ENCODE measurements at places on chromosomes 7 and 10.

DNA sequence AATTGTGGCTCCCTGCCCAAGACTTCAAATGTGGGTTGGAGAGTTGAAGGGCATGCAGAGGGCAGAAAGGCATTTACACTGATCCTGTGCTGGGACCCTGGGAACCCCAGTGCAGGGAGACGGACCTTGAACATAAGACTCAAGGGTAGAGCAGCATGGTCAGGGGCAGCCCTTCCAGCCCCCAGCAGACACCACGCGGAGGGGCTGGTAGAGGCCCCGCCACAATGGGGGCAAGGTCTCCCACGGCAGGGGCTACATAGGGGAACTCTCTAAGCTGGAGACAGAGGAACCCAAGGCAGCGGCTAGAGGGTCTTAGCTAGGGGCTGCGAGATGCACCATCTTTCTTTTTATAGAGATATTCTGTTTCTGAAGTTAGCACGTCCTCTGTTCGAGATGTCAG lies 45.2 kb upstream of the EBF3 start:
- no peak for DNase-seq

DNA sequence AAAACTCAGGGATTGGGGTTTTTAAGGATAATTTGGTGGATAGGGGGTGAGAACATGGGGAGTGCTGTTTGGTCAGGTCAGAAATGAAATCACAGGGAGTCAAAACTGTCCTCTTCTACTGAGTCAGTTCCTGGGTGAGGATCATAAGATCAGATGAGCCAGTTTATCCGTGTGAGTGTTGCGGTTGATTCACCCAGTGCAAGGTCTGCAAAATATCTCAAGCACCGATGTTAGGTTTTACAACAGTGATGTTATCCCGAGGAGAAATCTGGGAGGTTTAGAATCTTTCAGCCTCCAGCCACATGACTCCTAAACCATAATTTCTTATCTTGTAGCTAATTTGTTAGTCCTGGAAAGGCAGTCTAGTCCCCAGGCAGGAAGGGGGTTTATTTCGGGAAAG lies 31.7 kb upstream of the AGR2 start:
- no peak for DNase-seq

DNA sequence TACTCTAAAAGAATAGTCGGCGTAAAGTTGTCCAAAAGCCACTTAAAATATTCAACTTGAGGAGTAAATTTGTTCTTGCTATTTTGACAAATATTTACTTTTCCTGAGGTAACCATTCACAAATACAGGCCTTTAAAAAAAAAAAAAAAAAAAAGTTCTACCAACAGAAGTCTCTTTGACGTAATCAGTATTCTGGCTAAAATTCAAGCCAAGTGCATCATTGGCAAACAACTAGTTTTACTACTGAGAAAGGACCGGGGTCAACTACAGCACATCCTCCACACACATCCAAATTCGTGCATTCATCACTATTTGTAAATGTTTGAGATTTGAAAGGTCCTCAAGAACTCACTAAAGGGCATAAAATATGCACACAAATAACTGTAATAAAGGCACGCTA lies 2.0 kb downstream of the OAT start:
- DNase-seq: no peak

- no peak for DNase-seq
Observed at GRCh38 chr10:10514797-10515196, 502.9 kb upstream of the CELF2 start.

DNA sequence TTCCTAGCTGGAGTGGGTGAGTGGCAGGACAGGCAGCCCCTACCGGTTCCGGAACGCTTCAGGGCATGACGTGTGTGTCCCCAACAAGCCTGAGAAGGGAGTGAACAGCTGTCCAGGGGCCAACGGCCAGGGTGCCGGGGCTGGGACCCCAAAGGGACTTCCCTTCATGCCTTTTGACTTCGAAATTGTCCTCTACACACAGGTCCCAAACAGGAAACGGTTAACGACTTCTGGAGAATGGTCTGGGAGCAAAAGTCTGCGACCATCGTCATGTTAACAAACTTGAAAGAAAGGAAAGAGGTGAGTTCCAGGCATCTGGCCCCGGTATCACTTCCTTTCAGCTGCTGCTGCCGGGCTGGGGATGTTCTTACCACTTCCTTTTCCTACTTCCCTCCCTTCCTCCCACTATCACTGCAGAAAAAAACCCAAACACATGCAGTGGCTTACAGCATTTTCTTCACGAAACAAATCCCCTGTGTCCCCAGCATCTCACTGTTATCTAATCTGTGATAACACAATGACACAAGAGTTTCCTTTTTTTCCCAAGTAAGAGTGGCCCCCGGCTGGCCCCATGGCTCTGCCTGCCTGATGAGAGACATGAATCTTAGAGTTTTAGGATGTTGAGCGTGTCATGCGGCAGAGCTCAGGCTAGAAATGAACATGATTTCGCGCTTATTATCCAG lies 63.2 kb downstream of the MKI67 start:
- DNase-seq: no peak

DNA sequence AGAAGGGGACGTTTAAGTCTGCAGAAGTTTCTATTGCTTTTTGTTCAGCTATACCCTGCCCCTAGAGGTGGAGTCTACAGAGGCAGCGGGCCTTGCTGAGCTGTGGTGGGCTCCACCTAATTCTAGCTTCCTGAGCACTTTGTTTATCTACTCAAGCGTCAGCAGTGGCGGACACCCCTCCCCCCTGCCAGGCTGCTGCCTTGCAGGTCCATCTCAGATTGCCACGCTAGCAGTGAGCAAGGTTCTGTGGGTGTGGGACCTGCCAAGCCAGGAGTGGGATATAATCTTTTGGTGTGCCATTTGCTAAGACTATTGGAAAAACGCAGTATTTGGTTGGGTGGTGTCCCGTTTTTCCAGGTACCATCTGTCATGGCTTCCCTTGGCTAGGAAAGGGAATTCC lies 147.3 kb upstream of the PRPS1L1 start:
- DNase-seq: no peak

DNA sequence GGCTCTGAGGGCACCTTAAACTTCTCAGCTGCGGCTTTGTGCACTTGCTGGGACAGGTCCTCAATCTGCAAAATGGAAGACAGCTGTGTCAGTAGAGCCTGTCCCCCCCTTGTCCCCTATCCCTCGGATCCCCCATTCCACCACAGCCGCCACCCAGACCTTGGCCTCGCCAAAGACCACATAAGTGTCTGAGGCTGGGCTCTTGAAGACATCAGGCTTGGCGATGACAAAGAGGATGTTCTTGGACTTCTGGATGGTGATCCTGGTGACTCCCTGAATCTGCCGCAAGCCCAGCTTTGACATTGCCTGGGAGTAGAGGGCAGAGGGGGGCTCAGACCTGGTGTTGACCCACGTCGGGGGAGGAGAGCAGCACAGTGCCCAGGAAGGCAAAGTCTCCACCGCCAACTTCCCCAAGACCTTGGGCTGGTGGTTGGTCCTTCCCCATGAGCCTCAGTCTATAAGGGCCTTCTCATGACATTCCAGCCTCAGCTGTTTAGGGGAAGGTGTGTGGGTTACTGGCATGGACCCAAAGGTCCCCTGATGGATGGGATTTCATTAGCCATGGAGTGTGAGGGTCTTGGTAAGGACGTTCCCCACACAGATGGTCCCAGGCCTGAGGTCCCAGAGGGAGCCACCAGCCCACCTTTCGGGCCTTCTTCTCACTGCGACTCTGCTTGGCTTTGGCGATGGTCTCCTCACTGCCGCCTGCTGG lies 7.7 kb downstream of the NACAD start:
- no peak for DNase-seq

GRCh38 chr10:56633876-56634452 lies 272.9 kb upstream of the ZWINT start:
- no peak for DNase-seq

DNA sequence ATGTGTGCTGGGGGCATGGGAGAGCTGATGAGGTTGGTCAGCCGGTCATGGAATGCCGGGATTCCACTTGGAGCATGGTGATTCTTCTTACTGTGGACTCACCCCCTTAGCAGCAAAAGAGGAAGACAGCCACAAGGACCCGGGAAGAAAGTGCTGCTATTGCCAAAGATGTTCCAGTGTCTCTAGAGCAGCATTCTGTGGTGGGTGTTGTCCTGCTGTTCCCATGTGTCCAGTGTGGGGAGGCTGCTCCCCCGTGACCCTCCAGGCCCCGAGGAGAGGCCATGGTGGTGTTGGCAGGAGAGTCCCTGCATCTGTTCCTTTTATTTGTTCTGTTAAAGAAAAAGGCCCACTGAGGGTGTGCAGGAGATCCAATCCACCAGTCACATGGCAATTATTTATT lies 499.4 kb downstream of the RPS24 start:
- DNase-seq: no peak

- DNase-seq: no peak
Observed at GRCh38 chr10:74156919-74157289, 5.9 kb downstream of the ADK start.

DNA sequence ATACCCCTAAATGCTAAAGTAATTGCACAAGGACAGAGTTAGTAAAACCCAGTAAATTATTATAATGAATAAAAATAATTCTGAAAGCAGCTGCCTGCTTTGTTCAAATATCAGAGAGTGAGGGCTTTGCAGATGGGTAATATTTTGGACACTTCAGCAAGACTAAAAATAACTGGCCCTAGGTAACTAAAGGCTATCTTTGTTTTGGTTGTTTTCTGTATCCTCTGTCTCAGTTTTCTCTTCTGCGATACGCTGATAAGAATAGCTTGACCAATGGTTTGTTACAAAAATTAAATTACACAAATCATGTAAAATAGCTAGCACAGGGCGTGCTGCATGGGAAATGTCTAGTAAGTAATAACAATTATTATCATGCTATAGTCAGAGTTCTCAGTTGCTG lies 204.7 kb downstream of the FGFR2 start:
- no peak for DNase-seq

DNA sequence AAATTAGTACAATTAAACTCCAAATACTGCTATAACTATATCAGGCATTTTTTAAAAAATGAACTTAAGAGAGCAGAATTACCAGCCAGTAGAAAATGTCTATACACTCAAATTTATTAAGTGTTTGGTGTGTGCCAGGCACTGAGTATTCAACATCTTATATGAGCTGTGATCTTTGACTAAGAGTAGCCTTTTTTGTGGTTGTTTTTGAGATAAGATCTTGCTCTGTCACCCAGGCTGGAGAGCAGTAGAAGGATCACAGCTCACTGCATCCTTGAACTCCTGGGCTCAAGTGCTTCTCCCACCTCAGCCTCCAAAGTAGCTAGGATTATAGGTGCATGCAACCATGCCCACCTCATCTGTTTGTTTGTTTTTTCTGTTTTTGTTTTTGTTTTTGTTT lies 102.5 kb upstream of the CELF2 start:
- DNase-seq: no peak

DNA sequence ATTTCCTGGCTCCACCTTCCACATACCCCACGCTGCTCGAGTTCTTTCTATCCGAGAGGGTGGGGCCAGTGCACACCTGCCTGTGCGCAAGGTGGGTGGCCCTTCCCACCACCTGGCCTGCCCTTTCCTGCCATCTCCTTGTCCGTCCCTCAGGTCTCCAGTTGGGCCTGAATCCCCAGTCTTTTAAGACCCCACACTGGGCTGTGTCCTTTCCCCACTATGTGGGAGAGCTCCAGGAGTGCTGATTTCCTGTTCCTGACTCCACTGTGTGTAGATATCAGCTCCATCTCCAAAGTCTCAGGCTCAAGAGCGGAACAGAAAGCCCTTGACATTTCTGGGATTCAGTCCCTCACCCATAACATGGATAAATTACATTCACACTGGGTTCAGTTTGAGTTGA lies 20.1 kb downstream of the LHPP start:
- DNase-seq: no peak

GRCh38 chr7:100061518-100062193 lies 12.1 kb downstream of the ZSCAN21 start:
- DNase-seq: no peak

DNA sequence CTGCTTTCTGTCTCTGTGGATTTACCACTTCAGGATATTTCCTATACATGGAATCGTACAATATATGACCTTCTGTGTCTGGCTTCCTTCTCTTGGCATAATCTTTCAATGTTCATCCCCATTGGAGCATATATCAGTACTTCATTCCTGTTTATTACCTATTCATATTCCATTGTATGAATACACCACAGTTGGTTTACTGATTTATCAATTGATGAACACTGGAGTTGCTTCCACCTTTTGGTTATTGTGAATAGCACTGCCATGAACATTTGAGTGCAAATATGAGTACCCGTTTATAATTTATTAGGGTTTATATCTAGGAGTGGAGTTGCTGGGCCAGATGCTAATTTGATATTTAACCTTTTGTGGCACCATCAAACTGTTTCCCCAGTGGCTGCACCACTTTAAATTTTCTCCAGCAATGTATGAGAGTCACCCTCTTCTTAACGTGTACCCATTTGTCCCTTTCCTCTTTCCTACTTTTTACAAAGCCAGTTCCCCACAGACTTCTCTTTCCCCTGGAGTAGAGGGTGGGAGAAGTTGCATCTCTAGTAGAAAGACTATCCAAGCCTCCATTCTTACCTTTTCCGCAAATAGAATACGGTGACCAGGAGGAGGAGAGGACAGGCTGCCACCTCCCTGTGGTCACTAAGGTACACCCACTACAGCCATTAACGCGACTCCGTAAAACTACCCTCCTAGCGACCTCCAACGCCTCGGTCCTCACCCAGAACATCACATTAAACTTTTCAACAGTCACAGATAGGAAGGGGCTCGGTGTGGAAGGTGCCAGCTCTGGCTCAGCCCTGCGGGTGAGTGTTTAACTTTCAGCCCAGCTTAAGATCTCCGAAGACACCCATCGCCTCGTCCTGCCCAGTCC lies 25.6 kb downstream of the SCD start:
- no peak for DNase-seq

- DNase-seq: no peak
Observed at GRCh38 chr10:27225642-27226257, 14.8 kb downstream of the ACBD5 start.

- DNase-seq: no peak
Observed at GRCh38 chr7:27438881-27439589, 196.4 kb downstream of the EVX1 start.

GRCh38 chr10:63651864-63652263 lies 130.7 kb downstream of the REEP3 start:
- DNase-seq: no peak

DNA sequence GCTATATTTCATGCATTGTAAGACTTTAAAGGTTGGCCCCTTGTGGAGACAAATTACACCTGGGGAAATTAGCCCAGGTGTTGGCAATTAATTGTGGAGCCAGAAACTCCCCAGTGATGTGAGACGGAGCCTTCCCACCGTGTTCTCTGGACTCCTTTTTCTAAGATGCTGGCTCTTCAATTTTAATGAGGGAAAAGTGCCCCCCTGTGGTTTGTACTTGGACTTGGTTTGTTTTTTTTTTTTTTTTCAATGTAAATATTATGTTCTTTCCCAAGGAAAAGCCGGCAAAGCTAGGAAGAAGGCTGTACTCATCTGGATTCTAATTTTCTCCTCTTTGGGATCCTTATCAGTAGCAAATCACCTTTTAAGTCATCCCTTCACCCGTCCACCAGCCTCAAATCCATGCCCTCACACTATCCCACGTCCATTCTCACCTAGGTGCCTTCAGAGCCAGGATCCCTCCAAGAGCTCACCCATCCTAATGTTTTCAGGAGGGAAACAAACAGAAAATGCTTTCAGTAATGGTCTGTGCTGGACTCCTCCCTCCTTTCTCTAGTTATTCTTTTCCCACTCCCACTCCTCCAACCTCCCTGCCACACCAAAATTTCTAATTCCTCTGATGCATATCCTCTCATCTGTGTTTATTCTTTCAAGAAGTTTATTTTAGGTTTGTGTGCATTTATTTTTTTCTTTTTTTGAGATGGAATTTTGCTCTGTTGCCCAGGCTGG lies 20.4 kb upstream of the ST8SIA6 start:
- DNase-seq: peak; percentile 15

GRCh38 chr7:44381494-44382220 lies 56.3 kb upstream of the CAMK2B start:
- DNase-seq: no peak

Measured in iPS-NIHi11 (cell line).